ENCODE measurements at places on chromosomes 4 and X. TPM values are rescaled to one million over a fixed set of nuclear protein-coding genes. Genes with fewer than 3 reads are reported as not detected.

VAMP7 gene
- total RNA-seq, result 34.4 TPM

TEC gene
- total RNA-seq, result 3.7 TPM

- H3K27ac ChIP-seq, result peak overlapping the region; percentile 8
- DNase-seq, result no peak
- no peak overlapping the region for H3K4me3 ChIP-seq
- peaks cover 4% of the 10 kb centered on the region for H3K4me1 ChIP-seq
Observed at GRCh38 chr4:57013543-57014120, 34.9 kb downstream of the POLR2B start.

GRCh38 chrX:107935664-107936433 is 46.3 kb downstream of the TEX13B start:
- H3K4me3 ChIP-seq, result peak overlapping the region; percentile 44
- H3K27ac ChIP-seq, result no peak overlapping the region
- peaks cover 5% of the 10 kb centered on the region for H3K4me1 ChIP-seq
- DNase-seq, result no peak

DNA sequence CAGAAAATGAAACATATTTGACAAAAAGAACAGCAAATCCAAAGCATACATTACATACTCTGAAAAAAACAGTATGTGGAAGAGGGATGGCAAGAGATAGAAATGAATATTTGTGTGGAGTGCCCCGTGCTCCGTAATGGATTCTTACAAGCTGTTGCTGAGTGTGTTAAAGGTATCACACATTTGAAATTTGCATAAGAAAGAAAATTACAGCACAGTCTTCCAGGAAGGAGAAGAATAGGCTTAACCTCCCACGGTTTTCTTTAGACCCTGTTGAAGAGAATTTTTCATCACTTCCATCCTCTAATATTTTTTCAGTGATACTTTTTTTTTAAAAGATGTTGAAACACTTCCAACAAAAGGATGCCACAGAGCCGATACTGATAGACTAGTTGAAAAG is 1489.4 kb downstream of the RAPGEF2 start:
- no peaks in the 10 kb centered on the region for H3K36me3 ChIP-seq
- H3K4me3 ChIP-seq, result no peak overlapping the region
- no peak for DNase-seq
- no peaks in the 10 kb centered on the region for H3K4me1 ChIP-seq
- H3K27ac ChIP-seq, result no peak overlapping the region
- no peaks in the 10 kb centered on the region for H3K27me3 ChIP-seq

GRCh38 chrX:18692541-18692940 is 14.9 kb upstream of the PPEF1 start:
- no peak overlapping the region for H3K27ac ChIP-seq
- H3K36me3 ChIP-seq, result no peaks in the 10 kb centered on the region
- H3K27me3 ChIP-seq, result no peaks in the 10 kb centered on the region
- no peak overlapping the region for H3K4me3 ChIP-seq
- no peak for DNase-seq

DNA sequence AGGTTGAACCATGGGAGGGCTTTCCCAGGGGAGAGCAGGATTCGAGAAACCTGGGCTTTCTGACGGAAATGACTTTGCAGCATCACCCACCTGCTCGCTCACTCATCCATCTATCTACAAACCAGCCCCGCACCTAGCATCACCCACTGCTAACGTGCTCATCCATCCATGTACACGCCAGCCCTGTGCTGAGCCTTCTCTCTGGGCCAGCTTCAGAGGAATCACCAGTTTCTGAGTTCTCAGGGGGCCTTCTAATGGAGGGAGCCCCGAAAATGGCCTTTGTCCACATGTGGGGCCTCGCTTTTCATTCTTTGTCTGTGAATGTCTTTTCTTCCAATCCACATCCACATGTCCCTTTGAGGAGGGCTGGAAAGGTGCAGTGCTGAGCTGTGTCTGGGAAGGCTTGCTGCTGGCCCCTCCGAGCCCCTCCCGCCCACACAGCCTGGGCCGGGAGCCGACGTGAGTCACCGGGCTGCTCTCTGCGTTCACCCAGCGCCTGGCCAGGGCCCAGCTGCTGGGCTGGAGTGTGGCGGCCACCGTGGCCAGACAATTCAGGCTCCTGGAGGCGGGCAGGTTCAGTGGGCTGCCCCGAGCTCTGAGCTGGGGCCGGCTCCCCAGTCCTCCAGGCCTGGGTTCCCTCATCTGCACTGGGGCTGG is 14.7 kb downstream of the SORCS2 start:
- H3K27me3 ChIP-seq, result peaks cover 4% of the 10 kb centered on the region
- H3K36me3 ChIP-seq, result no peaks in the 10 kb centered on the region
- no peaks in the 10 kb centered on the region for H3K4me1 ChIP-seq
- H3K27ac ChIP-seq, result no peak overlapping the region
- DNase-seq, result no peak

Measured in activated naive CD4-positive, alpha-beta T cell treated with anti-CD3 and anti-CD28 coated beads for 36 hours (primary cell).